ENCODE measurements at places on chromosomes 6 and 20.

- DNase-seq, result no peak
These were observed 33.7 kb downstream of the NOL7 start for GRCh38 chr6:13648850-13649249.

GRCh38 chr20:59441860-59442810 is 141.7 kb downstream of the EDN3 start:
- DNase-seq, result no peak

DNA sequence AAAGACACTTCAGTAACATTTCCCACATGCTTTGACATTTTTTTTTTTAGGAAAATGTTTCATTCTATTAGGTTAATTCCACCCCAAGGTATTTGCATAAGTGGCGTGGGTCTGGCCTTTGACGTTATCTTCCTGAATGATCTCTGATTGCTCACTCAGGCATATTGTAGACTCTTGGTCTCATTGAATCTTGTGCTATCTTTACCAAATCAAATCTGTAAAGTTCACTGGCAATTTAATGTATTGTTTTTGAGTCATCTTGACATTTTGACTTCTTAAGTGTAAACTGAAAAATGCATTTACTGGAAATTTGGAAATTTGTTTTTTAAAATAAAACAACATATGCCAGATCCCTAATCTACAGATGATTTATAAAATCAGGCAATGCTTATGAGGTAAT is 16.0 kb upstream of the VIP start:
- no peak for DNase-seq

GRCh38 chr20:13231031-13231752 is 10.1 kb downstream of the ISM1 start:
- peak; percentile 69 for DNase-seq

DNA sequence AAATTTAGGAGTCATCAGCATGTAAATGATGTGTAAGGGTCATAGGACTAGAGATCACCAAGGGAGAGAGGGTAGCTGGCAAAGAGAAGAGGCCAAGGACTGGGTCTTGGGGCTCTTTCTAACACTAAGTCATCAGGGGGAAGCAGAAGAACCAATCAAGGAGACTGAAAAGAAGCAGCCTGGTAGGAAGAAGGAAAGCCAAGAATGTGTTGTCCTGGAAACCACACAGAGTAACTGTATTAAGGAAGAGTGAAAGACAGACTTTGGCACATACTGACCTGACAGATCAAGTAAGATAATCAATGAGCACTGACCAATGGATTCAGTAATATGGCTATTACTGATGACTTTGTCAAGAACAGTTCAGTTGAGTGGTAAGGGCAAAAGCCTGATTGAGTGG is 42.3 kb upstream of the LAMA4 start:
- DNase-seq, result no peak

DNA sequence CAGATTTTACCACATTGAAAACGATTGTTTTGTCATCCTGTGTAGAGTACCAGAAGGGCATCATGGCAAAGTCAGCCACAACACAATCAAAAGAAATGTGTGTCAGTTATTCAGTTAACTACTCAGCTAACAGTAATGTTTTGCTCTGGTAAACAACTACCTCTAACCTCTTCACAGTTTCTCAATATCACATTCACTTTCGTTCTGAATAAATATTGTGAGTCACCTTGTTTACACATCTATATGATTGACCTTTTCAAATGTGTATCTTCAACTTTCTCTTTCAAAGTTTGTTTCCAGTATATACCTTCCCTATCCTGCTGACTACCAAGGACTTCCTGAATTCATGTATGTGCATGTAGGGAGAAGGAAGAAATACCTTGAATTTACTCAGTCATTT is 216.6 kb upstream of the UFL1 start:
- DNase-seq, result no peak

GRCh38 chr6:100353276-100354015 is 111.3 kb downstream of the SIM1 start:
- no peak for DNase-seq

GRCh38 chr20:38405132-38405531 is 30.0 kb downstream of the SNHG17 start:
- no peak for DNase-seq

GRCh38 chr20:17380801-17381200 is 150.4 kb downstream of the BFSP1 start:
- no peak for DNase-seq

DNA sequence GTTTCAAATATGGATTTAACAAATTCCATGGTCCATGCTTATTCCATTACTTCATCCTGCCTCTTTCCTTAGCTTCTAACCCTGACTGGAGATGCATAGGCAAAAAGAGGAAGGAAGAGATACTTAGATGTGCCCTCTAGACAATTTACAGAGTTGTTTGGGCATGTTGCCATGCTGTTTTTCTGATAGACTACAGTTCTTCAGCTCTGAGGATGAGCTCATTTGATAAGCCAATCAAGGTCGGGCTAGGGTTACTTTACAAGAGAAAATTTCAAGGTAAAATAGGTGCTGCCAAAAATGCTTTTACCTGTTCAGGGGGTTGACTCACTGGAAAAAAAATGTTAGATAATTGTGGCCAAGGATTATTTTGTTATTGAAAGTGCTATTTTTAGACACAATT is 5.9 kb downstream of the HCRTR2 start:
- no peak for DNase-seq

DNA sequence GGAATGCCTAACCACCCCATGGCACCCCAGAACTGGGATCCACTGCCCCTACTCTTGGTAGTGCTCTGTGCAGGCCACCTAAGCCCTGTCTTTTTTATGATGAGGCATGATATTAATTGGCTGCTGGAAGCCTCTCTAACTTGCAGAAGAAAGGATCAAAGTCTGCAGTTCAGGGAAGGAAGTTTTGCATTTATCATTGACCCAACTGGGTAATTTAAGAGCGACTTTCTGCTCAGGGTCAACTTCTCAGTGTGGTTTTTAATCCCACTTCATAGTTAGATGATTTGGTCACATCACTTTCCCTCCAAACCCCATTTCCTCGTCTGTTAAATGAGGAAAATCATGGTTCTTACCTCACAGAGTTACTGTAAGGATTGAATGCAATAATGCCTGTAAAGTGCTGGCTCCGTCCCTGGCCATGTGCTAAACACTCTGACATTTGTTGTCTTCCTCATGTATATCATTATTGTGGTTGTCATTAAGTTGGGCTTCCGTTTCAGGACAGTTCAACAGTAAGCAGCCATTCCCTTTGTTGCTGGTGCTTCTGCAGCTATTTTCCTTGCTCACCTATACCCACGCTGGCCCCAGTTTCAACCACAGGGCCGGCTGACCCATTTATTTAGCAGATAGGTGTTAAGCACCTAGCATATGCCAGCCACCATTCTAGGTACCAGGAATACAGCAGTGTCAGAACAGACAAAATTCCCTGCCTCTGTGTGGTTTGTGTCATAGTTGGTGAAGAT is 14.2 kb downstream of the E2F3 start:
- no peak for DNase-seq

DNA sequence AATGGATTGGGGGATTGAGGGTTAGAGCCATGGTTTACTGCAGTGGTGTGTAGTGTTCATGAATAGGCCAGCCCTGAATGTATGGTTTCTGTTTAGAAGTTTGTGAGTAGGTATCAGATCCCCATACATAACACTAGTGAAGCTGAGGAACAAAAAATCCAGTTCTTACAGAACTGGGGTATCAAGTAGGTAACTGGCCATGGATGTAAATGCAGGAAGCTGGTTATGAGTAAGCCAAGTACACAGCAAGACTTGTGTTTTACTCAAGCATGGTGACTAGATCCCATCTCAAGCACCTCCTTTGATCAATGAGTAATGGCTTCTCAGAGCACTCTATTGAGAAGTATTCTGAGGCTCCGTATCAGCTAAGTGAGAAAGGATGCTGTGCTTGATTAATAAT is 613.7 kb upstream of the FLRT3 start:
- no peak for DNase-seq

- DNase-seq, result no peak
These were observed 82.9 kb upstream of the ATXN1 start for GRCh38 chr6:16844183-16844582.

DNA sequence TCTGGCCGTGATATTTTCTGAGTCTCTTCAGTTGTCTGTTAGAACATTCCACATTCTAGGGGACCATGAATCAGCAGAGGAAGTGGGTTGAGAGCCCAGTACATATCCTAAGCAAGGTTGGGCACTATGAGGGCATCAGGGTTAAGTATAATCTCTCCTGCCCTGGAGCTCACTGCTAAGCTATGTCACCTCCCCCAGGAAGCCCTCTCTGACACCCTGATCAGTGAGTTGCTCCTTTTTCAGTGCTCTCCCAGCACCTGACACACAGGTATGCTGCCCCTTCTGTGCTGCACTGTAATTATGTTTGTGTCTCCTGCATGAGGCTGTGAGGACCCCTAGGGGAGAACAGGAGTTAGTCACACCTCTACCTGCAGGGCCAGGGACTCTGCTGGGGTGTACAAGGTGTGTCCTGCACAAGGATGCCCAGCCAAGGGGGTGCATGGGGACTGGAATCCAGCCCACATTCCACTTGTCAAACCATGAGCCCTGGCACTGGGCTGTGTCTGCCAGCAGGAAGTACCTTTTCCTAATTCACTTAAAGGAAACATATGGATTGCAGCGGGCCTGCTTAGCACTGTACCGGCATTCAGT is 3.9 kb downstream of the RAB44 start:
- DNase-seq, result no peak

DNA sequence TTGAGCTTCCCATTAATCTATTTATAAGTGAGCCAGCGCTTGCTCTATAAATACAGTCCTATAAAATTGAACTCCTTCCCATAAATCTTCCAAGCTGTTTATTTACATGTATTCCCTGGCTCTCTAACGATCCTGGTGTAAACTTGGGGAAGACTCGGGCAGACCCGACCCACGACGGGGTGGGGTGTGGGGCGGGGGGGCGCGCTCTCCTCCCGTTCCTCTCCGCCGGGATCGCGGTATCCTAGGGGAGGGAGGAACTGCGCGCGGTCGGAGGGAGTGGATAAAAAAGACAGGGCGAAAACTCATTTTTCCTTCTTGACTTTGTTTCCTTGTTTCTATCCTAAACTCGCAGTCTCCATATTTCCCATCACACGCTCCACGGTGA is 31.1 kb downstream of the TFAP2B start:
- DNase-seq, result no peak

GRCh38 chr6:31489086-31489485 is 8.9 kb upstream of the MICB start:
- no peak for DNase-seq

DNA sequence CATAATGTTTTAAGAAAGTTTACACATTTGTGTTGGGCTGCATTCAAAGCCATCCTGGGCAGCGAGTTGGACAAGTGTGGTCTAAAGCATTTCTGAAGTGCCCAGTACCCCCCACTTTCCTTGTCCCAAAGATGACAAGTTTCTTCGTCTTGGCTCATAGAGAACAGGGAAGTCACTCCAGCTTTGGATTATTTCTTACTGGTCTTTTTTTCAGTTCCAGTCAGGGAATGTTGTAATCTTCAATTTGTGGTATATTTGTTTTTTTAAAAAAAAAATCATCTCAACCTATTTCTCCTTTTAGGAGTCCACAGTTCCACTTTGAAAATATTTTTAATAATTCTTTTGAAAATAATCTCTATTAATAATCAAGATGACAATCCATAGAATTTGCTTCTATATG is 34.0 kb downstream of the SLX4IP start:
- no peak for DNase-seq

DNA sequence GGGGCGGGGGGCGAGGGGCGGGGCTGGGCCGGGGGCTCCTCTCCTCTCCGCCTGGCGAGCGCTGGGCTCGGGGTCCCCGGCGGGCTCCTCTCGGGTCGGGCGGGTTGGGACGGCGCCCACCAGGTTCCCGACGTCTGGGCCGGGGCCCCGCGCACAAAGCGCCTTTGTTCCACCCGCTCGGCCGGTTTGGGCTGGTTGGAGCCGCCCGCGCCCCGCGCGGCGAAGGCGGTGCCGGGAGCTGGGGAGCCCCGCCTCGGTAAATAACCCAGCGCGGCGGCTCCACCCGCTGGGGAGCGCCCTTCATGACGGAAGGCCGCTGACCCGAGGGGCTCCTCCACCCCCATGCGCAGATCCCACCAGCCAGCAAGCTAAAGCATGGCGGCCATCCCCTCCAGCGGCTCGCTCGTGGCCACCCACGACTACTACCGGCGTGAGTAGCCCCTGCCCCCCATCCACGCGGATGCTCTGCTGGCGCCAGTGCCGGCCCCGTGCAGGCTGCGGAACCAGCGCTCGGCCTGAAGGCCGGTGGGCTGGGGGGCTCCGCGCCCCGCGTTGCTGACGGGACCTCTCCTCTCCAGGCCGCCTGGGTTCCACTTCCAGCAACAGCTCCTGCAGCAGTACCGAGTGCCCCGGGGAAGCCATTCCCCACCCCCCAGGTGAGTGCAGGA is 503 bp downstream of the PPDPF start:
- DNase-seq, result peak; percentile 45

All from CD4-positive, alpha-beta T cell treated with Interleukin-15 for 1 hour (primary cell).